ENCODE measurements at places on chromosomes 2 and 18.
A peak's percentile ranks its signal among the peaks of the same experiment; 100 is the strongest.

- DNase-seq: no peak
These were observed 79.1 kb upstream of the SEC11C start for GRCh38 chr18:59060551-59060950.

DNA sequence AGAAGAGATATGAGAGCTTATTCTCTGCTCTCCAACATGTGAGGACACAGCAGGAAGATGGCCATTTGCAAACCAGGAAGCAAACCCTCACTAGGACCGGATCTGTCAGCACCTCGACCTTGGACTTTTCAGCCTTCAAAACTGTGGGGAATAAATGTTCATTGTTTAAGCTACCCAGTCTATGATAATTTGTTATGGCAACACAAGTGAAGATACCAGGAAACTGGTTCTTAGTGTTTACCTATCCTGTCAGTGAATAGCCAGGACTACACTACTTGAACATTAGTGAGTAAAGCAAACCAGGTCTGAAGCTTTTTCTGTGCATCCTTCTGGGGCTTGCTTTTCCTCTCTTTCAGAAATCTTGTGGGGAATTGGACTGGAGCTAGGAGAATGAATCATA lies 44.4 kb upstream of the BARD1 start:
- DNase-seq: no peak

- no peak for DNase-seq
These were observed 240.9 kb upstream of the GULP1 start for GRCh38 chr2:188050726-188051125.

- no peak for DNase-seq
These were observed 160.6 kb downstream of the RNF144A start for GRCh38 chr2:7077660-7078267.

DNA sequence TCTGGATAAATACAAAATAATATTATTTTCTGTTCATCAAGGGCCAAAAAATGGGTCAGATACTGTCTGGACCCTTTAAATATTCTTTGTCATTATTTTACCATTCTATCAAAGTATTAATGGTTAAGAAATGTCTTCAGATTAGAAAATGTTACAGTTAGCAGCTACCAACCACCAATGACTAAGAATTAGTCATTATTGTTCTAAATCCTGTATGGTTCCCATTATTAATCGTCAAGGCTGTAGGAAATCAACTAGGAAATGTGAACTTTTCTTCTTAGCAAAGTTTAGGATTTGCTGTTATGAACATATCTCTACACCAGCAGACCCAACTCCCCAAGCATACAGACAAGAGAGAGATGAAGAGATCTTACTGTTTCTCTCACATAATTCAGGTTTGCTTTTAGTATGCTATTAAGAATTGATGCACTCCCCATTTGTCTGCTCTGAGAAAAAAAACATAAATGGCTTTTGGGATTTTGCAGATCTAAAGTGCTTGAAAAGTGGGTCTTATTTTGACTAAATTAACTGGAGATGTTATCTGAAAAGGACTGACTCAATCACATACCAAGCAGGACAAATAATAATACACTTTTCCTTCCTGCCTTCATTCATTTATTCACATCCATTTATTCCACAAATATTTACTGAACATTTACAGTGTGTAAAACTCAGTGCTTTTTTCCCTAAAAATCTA lies 147.7 kb downstream of the PPP1R1C start:
- DNase-seq: no peak

GRCh38 chr2:215861607-215862350 lies 151.6 kb downstream of the MREG start:
- DNase-seq: no peak

DNA sequence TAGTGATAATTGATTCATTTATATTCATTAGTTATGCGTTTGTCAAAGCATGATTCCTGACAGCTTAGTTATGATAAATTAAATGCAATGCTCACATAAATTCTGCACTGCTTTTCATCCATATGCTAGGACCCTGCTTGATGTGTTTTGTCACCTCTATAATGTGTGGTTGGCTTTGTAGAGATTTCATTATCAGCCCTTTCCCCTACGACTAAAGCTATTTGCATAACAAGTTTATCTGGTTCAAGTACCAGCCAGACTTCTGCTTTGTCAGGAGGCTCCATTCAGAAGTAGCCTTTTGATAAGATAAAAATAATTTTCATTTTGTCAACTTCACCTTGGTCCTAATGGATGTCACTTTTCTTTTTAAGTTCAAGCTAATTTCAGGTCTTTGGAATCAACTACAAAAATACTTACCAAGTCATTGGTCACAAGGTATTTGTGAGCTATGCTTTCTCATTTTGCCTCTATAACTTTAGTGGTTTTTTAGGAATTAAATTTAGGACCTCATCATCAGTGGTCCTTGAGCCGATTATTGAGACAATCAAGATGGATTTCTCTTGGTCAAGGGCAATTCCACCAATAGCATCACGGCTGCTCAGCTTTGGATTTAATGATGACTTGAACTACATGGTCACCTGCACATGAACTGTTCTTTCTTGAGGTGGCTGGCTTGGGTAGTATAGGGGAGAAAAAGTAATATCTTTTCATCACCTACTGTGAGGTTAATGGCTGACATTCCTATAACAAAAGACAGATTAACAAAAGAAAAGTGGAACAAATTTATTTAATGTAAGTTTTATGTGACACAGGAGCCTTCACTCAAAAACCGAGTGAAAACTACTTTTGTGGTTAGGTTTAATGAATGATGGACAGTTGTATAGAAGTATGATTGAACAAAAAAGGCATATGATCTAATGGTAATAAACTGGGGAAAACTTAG lies 162.1 kb downstream of the MYO3B start:
- no peak for DNase-seq

GRCh38 chr2:121297217-121297830 lies 12.3 kb upstream of the TFCP2L1 start:
- DNase-seq: peak; percentile 48

DNA sequence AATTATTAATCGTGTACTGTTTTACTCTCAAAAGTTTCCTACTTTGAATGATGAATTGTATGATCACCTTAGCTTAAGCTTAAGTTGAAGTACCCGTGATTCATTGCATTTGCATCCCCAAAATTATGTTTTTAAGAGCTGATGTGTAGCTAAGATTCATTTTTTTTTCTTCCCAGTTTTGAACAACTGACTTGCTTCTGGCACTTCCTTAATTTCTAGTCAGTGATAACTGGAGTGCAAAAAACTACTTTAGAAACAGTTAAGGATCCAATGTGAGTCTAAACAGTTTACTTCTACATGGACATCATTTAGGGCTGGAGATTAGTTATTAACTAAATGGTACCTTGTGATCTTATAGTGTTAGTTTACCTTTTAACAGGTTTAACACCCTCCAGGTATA lies 124.0 kb upstream of the CAVIN2 start:
- DNase-seq: no peak

DNA sequence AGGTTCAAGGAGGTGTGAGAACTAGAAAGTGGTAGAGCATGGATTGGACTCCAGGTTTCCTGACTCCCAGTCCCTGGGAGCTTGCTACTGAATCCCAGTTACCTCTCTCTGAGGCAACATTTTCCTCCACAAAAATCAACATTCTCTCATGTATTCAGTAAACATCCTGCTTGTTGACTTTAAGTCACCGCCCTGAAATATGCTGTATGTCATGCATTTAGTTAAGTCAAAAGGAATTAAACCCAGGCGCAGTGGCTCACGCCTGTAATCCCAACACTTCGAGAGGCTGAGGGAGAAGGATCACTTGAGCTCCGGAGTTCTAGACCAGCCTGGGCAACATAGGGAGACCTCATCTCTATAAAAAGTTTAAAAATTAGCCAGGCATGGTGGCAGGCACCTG lies 3.8 kb downstream of the MATN3 start:
- no peak for DNase-seq

GRCh38 chr2:71892896-71893295 lies 254.8 kb downstream of the CYP26B1 start:
- no peak for DNase-seq

DNA sequence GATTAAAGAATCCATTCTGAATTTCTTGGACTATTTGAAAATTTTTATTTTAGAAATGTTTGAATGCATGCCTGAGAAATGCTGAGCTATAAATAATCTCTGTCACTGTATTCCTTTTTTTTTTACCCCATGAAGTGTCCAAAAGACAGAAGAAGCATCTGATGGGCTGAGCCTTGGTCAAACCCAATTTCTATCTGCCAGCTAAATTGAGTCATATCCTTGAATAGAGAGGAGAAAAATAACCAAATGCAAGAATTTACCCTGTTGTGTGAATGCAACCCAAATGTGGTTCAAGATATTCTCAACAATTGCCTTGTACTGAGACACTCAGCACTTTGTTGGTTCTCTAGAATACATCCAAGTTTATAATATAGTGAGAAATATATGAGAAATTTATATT lies 223.5 kb downstream of the UBE2E3 start:
- no peak for DNase-seq

GRCh38 chr18:31510319-31510718 lies 12.3 kb downstream of the DSG2 start:
- no peak for DNase-seq

- DNase-seq: no peak
These were observed 75.8 kb downstream of the UGGT1 start for GRCh38 chr2:128166746-128167353.

DNA sequence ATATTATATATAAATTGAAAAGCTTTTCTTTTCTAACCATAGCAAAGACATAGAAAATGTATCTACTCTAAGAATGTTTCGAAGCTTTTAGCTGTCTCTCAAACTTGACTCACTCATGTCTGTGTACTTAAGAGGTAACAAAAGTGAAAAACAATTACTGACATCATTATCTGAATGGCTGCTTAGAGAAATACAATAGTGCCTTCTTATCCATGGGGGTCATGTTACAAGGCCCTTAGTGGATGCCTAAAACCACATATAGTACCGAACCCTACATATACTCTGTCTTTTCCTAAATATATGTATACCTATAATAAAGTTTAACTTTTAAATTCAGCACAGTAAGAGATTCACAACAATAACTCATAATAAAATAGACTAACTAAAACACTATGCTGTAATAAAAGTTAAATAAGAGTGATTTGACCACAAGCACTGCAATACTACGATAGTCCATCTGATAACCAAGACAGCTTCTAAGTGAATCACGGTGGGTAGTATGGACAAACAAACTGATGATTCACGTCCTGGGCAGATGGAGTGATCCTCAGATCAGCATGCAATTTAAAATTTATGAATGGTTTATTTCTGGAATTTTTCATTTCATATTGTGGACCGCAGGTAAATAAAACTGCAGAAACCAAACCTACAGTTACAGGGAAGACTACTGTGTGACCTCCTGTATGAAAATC lies 246.2 kb downstream of the XIRP2 start:
- DNase-seq: no peak

GRCh38 chr2:16272038-16272788 lies 331.9 kb downstream of the MYCN start:
- DNase-seq: peak; percentile 100

- DNase-seq: no peak
These were observed 191.8 kb downstream of the RNF144A start for GRCh38 chr2:7108792-7109532.

DNA sequence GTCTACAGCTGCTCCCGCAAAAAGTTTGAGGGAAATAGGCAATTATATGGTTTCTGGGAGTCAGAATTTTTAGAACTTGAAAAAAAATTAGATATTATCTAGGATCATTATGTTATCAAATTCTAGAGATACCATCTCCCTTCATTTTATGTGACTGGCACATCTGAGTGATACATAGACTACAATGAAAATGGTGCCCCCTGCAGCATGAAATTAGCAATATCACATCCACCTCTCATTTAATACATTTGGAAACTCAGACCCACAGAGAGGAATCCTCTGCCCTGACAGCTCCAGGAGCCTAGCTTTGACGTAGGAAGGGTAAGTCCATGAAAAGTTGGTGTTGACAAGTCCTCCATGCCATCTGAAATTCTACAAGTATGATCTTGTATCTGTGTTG lies 381.6 kb downstream of the SUCLG1 start:
- peak; percentile 4 for DNase-seq

- no peak for DNase-seq
These were observed 208.8 kb upstream of the NCKAP5 start for GRCh38 chr2:133776936-133777573.

DNA sequence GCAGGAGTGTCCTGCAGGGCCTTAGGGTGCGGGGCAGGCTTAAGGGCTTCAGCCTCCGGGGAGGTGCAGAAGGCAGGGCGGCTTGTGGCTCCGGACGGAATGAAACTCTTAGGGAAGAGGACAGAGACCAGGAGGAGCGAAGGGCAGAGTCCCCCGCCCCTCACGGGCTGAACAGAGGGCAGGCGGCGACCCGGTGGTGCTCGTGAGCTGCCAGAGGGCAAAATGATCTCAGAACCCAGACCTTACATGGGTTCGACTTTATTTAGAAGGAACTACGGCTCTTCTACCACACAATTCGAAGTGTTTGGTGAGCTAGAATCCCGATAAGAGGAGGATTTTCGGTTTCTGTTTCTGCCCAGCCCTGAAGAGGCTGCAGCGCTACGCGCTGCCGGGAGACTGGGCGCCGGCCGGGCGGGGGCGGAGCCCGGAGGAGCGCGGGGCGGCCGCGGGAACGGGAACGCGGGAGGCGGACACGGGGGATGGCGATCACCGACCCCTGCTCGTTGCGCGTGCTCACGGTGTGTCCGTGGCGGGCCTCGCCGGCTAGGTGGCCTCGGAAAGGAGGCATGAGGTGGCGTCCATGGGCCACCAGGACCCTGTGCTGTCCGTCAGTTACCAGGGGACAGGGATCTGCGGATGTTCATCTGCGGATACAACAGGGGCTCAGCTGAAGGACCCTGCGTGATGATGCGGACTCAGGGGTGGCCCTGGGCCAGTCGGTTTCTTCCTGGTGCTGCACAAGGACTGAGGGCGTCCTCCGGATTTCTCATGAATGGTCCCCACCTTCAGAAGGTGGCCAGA lies 4.2 kb upstream of the SP100 start:
- DNase-seq: peak; percentile 50

GRCh38 chr18:50678651-50679050 lies 118.8 kb downstream of the MAPK4 start:
- DNase-seq: no peak

DNA sequence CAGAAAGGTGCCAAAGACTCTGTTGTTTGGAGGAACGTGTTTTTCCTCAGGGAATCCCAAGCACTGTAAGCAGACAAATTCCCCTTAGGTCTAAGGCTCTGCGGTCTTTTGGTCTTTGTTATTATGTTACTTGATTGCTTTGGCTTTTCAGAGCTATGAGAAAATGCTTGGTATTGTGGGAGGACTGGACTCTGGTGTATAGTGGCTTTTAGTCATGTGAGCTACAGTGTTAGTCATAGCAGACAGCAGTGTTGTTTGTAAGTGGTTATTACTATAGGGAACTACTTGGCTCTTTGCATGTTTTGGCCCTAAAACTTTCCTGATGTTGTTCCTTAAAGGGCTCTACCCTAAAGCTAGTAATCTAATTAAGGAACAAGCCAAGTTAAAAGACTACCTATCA lies 956.2 kb upstream of the LRATD1 start:
- DNase-seq: no peak
